ENCODE measurements at places on chromosomes 12 and 14.
A peak's percentile ranks its signal among the peaks of the same experiment; 100 is the strongest.

GRCh38 chr14:58479975-58480374, 52.5 kb downstream of the KIAA0586 start:
- no peak for ATAC-seq

- no peak for ATAC-seq
Observed at GRCh38 chr12:12717586-12718380, 615 bp downstream of the CDKN1B start.

DNA sequence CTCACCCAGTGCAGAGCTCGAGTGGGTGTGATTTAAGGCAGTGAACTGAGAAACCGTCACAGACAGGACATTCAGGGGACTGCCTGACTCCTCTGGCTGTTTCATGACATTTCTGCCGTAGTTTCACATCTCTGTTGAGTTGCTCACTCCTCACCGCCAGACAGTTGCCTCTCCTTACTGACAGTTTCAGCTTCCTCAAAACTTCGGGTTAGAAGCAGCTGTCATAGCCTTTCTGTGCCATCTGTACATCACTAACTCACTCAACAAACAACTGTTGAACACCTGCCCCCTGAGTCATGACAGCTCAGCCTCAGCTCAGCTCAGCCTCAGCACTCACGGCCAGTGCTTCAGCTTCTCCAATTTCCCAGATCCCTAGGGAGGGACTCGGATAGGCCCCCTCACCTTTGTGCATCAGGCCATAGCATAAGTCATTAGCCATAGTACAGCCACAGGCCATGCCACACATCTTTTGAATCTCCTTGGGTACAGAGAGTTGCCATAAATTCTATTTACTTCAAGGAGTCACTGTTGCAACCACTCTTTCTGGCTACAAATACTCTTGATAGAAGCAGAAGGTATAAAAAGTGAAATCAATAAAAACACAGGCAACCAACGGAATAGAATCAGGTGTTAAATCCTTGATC, 6.2 kb upstream of the SLC15A4 start:
- peak; percentile 81 for ATAC-seq

GRCh38 chr12:91387461-91388134, 205.0 kb upstream of the DCN start:
- peak; percentile 41 for ATAC-seq

GRCh38 chr12:124301084-124301654, 6.3 kb downstream of the RFLNA start:
- no peak for ATAC-seq

DNA sequence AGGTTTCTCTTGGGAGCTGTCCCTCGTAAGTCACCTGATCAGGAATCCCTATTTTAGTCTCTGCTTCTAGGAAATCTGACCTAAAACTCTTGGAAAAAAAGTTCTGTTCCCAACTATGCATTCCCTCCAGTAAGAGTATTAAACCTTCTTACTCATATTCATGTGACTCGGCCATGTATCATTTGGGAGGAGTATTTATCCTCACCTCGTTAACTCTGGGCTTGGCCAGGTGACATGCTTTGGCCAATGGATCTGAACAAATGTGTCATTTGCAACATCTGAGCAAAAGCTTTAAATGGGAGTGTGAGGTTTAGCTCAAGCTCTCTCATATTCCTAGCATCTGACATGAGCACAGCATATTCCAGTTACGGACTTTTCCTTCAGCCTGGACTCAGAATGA, 226.8 kb downstream of the NUAK1 start:
- ATAC-seq = no peak

DNA sequence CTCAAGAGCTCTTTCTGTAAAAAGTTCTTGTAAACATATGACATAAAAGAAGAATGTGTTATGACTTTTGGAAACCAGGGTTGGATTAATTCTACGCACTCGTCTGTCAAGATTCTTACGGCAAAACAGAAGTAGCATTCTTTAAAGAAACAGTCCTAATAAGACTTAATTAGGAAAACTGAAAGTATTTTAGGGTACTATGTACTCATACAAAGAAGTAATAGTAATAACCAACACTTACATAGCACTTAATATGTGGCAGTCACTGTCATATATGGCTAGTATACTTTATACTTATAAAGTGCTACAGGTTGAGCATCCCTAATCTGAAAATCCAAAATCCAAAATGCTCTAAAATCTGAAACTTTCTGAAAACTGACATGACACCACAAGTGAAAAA, 72.9 kb upstream of the ST8SIA1 start:
- peak; percentile 35 for ATAC-seq

DNA sequence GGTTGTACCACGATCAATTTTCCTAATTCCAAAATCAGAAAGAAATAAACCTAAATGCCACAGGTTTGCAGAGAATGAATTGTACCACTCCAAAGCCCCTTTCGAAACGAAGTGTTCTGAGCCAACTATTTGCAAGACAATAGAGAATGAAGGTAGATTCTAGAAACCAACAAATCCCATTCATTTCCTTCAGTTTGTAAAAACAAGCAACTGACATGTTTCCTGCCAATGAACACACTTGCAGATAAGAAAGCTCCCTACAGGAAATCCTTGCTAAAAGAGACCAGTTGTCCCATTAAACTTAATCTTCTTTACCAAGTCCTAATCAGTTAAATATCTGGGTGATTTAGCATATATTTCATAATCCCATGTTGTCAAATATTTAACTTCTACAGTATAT, 198.4 kb upstream of the FOXN3 start:
- ATAC-seq = no peak

- ATAC-seq = no peak
Observed at GRCh38 chr12:64773386-64773785, 14.2 kb upstream of the GNS start.

- no peak for ATAC-seq
Observed at GRCh38 chr14:104306450-104307040, 168.2 kb downstream of the KIF26A start.

- ATAC-seq = no peak
Observed at GRCh38 chr12:92369056-92369455, 223.4 kb upstream of the BTG1 start.

DNA sequence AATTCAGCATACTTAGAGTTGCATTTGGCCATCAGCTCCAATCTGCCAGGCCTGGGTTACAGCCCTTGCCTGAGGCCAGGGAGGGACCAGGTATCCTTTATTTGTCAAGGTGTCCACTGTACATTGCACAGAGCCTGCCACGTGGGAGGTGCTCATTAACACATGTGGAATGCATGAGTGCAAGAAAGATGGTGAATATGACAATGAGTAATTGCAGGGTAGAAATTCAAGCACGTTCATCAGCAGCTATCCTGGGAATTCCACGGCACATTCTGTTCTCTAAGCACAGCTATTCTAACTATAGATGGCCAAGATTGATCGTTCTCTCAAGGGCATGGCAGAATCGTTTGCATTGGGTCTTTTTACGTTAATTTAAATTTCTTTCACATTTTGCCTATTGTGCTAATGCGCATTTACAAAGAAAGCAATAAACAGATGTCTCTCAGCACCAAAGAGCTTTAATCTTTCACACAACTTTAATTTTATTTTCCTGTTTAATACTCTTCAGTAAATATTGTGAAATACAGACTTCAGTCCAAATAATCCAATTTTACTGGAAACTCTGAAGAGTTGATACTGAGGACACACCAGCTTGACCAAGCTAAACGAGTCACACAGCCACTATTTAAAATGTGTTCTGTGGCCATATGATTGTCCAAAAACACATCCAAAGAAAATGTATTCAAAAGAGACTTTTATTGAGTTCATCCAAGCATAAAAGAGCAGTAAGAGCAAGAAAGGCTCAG, 1025.7 kb upstream of the TMEM132C start:
- no peak for ATAC-seq

DNA sequence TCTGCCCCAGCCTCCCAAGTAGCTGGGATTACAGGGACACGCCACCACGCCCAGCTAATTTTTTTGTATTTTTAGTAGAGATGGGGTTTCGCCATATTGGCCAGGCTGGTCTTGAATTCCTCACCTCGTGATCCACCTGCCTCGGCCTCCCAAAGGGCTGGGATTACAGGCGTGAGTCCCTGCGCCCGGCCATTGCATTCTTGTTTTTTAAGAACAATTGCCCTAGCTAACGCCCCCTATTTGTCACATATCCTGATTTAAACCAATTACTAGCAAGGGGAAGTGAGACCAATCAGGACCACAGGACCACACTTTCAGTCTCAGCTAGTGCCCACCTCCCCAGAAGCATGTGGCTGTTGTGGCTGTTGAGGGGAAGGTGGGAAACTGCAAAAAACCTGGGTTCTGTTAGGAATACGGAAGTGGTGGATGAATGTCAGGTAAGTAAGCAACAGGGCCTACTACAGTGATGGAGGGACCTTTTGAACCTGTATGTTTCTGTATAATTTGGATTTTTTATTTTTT, 37.8 kb upstream of the NFYB start:
- ATAC-seq = no peak

- no peak for ATAC-seq
Observed at GRCh38 chr12:114166362-114166761, 200.2 kb upstream of the RBM19 start.

DNA sequence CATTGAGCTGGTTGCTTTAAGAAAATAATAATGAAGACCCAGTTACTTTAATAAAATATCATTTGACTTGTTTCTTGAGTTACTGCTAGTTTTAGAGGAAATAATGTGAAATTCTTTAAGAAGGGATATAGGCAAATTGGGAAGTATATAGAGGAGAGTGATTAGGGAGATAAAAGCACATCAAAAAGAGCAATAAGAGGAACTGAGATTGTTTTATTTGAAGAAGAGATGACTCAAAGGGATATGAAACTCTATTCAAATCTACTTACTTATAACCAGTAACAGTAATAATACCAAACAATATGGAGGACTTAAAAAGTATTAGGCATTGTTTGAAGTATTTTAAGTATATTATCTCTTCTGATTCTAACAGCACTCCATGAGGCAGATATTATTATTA, 37.1 kb downstream of the LRRK2 start:
- ATAC-seq = no peak

GRCh38 chr12:30578426-30578825, 117.2 kb downstream of the IPO8 start:
- no peak for ATAC-seq

GRCh38 chr12:46548605-46549071, 176.1 kb upstream of the SLC38A2 start:
- ATAC-seq = no peak

DNA sequence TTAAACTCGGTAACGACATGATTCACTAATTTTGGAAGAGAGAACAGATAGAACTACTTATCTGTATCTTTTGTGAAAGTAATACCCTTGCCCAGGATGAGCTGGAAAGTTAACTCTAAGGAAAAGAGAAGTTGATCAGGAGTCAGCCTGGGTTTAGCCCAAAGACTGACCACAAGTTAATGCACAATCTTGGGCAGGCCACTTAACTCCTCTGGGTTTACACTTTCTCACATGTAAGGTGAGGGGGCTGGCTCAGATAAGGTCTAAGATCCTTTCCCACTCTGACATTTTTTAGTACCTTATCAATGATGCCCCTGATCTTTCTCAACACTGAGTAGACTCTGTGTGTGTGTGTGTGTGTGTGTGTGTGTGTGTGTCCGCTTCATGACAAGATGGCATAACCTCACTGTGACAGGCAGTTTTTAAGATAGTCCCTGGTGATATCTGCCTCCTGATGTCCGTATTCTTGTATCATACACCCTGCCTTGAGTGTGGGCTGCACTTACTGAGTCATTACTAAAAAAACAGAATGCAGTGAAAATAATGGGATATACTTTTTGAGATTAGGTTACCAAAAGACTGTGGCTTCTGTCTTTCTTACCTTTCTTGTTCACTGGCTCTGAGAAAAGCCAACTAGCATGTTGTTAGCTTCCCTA, 56.2 kb upstream of the CCDC198 start:
- ATAC-seq = no peak

DNA sequence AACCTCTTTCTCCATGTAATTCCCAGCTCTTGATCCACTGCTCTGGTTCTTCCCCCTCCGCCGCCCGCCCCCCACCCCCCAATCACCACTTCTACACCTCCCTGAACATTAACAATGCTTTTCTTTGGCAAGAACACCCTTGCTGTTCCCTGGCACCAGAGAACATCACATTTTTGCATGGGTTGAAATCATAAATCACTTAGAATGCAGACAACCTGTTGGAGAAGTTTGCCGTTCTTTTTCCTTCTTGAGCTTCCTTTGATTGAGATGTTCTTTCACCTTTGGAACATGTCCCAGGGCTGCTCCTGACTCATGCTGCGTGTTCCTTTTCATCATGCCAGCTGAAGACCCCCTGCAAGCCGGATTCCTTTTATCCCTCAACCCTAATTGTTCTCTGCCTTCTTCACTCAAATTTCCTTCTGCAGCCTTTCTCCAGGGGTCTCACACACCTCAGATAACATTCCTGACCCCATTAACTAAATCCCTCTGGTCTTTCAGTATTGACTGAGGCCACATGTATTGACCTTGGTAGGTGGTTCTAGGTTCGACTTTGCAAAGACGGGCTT, 294.1 kb upstream of the TMPO start:
- ATAC-seq = no peak

DNA sequence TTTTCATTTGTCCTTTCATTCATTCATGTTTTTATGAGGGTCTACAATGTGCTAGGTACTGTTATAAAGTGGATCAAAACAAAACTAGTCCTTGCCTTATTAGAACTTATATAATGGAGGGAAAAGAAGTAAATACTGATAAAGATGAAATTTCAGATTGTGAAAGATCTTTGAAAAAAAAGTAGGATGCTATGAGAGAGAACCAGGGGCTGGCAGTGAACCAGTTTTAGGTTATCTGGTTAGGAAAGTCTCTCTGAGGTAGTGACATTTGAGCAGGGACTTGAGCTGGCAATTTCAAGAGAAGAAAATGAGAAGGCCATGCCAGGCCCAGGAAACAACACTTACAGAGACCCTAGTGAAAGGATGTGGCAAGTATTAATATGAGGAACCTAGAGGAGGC, 57.3 kb upstream of the E2F7 start:
- no peak for ATAC-seq

GRCh38 chr12:77229640-77230442, 164.5 kb upstream of the E2F7 start:
- ATAC-seq = no peak

GRCh38 chr14:76774821-76775694, 13.8 kb downstream of the VASH1 start:
- peak; percentile 10 for ATAC-seq

DNA sequence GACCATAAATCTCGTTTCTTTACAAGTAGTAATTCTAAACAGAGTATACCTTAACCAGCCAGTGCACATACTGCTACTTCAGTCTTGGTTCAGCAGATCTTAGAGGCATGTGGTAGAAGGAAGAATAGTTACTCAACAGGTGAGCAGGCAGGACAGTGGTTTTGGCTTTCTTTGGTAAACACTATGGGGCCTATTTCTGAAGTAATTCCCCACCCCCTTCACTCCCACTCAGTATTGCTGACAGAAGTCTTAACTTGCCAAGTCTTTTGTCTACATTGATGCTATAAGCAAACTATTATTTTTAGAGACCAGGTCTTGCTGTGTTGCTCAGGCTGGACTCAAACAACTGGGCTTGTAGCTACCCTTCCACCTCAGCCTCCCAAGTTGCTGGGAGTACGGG, 68.5 kb downstream of the FBXO34 start:
- ATAC-seq = peak; percentile 54
